Aorta (tissue), 5 donors: ENCODE measurements at places on chromosomes 16 and 17.
A peak's percentile ranks its signal among the peaks of the same experiment; 100 is the strongest.

DNA sequence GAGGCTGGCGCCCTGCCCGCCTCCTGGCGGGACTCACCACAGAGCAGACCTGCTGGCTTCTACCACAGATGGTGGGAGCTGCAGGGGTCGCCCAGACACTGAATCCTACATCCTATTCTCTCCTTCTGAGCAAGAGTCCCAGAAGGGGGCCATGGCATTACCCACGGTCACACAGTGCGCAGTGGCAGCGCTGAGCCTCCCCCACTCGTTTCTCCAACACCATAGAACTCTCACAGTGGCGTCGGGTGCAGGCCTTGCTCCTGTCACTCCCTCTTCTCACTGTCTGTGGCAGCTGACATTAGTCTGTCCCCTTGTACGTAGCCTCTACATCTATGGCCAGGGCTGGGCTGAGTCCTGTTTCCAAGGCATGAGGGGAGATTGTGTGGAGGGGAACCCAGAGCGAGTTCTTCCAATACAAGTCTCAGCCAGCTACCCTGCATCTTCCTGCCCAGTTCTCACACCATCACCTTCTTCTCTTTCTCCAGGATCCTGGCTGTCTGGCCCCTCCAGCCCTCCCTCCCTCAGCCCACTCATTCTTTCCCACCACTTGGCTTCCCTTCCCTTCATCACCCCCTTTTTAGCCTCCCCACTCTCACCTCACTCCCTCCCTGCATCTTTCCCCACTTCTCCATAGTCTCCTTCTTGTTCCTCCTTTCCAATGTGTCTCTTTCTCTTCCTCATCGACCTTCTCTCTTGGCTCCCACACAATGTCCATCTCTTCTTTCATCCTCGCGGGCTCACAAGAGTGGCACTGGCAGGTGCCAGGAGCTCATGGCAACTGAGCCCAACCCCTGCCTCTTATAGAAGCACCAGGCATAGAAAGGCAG is 5.9 kb downstream of the UBTF start:
- no peak for DNase-seq

DNA sequence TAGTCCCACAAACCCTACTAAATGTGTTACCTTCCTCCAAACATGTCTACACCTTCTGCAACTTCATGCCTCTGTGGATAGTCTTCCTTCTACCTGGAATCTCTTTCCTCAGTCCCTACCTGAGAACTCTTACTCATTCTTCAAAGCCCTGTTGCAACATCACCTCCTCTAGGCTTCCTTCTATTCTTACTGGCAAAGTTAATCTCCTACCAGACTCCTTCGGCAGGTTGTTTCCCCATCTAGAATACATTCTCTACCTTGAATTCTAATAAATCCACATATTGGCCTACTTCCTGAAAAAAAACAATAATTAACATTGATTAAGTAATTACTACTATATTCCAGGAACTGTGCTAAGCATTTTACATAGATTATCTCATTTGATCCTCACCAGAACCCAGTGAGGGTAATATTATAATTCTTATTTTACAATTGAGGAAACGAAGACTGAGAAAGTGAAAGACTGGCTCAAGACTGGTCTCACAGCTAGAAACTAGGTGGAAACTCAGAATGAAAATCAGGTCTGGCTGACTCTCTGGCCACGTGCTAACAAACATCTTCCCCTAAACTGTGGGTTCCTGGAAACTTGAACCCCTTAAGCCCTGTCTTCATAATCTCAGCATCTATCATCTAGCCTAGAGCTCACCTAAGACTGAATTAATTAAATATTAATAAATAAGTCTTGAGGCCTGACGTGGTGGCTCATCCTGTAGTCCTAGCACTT is 4.6 kb upstream of the STAT3 start:
- DNase-seq, result no peak

- DNase-seq, result no peak
These were observed 111.7 kb upstream of the MAF start for GRCh38 chr16:79712276-79712675.

- DNase-seq, result no peak
These were observed 8.1 kb upstream of the KIFC3 start for GRCh38 chr16:57810197-57811031.

GRCh38 chr17:63824362-63824761 is 2.9 kb upstream of the PSMC5 start:
- DNase-seq, result peak; percentile 31

GRCh38 chr16:28181515-28181914 is 30.2 kb downstream of the XPO6 start:
- DNase-seq, result no peak

DNA sequence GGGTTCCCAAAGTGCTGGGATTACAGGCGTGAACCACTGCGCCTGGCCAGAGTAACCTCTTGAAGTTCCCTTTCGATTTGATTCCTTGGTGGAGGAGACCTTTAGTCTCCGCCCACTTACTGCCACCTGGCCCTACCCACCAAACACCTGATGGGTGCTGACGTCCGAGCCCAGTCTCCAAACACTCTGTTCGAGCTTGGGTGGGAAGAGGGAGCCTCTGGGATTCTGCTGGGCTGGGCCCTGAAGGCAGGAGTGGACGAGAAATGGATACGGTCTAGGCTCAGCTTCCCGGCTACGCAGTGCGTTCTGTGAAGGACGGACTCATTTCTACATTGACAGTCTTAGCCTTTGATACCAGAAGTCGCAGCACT is 870 bp upstream of the ITGA3 start:
- DNase-seq, result no peak

- DNase-seq, result peak; percentile 95
These were observed 86.8 kb downstream of the WWP2 start for GRCh38 chr16:69848637-69849545.

DNA sequence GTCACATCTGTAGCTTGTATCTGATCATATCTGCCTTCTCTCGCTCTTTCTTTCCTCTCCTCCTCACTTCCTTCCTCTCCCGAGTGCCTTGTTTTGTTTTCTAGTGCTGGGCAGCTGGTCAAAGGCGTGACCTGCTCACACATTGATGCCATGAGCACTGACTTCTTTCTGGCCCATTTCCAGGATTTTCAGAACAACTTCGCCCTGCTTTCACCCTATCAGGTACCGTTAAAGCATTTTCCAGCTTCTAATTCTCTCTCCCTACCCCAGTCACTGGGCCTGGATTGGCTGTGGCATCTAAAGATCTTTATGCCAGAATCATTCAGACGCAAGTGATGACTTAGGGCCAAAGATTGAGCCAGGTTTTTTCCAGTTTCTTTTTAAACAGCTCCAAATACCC is 55.5 kb downstream of the OTOA start:
- no peak for DNase-seq

GRCh38 chr17:16480995-16481394 is 11.0 kb downstream of the LRRC75A start:
- no peak for DNase-seq

DNA sequence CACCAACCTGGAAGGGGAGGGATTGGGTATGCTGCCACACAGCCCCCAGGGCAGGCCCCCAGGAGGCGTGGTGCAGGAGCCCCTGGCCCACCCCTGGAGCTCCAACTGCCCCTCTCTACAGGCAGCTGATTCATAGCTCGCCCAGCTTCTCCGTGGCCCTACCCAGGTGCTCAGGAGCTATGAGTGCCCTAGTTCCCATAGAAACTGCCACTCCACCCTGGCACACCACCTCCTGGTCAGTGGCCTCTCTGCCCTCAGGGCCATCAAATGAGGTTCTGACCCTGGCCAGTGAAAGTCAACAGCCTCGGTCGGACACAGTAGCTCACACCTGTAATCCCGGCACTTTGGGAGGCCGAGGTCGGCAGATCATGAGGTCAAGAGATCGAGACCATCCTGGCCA is 18.0 kb downstream of the CNGB1 start:
- DNase-seq, result no peak

- no peak for DNase-seq
These were observed 8.5 kb upstream of the COG1 start for GRCh38 chr17:73184136-73184993.

DNA sequence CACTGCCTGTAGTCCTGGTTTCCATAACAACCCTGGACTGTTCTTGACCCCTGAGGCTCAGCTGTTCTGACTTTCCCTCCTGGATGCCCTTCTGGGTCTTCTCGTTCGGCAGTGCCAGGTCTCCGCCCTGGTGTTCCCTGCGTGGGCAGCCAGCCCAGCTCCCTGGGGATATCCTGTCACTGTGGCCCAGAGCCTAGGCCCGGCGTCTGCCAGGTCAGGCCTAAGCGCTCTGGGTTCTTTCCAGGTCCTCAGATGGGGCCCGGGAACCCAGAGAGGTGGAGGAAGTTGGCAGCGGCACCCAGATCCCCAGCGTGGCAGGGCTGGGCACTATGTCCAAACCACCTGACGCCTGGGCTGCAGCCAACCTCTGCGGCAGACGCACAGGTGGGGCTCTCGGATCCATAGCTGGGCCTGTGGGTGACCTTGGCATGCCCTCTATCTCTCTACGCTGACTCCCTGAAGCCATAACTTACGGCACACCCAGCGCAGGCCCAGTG is 12.5 kb upstream of the ATP2A3 start:
- peak; percentile 91 for DNase-seq

GRCh38 chr17:57916925-57917858 is 38.0 kb downstream of the CUEDC1 start:
- no peak for DNase-seq

GRCh38 chr16:79434092-79434491 is 166.4 kb downstream of the MAF start:
- DNase-seq, result no peak

DNA sequence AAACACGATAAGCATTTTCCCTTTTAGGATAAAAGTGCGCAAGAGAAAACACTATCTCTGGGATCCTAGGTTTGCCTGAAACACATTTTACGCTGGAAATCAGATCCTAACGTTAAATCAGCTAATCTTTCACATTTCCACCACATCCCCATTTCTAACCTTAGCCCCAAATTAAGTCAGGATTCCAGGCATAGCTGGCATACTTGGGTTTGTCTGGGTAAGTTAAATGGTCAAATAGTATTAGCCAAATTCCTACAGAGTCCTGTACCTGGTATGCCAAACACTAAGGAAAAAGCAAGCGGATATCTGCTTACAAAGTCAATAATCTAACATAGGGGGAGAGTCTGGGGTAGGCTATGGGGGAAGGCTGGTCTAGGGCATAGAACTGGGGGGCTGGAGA is 557.4 kb upstream of the ZFHX3 start:
- DNase-seq, result no peak
